ENCODE measurements at places on chromosomes 5 and 9.

DNA sequence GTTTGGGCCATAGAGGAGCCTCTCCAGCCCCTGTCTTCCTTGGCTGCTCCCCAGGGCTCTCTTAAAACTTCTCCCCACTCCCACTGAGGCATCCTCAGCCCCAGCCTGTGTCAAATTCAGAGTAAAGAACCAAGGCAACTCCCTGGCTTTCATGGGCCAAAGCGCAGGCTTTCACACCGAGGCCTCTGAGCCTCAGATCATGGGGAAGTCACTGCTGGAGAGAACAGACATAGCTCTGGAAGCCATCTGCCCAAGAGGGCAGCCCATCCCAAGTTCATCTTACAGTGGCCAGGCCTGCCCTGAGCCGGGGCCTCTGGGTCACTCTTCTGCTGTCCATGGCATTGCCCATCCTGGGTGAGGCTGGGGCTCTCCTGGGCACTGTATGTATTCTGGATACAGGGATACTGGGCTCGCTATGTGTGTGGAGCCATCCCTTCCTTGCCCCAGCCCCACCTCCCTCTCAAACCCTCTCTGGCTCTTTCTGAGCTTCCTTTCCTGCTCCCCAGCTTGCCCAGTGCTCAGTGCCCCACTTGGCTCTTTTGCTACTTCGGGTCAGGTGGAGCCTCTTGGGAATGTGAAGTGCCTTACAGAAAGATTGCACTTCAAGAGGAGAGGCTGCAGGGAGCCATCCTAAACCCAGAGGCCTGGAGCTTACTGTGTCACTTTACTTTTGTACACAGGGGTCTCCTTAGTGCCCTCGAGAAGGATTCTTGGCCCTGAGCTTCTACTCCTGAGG lies 33.0 kb downstream of the TGFBI start:
- no peak for DNase-seq

GRCh38 chr5:136109453-136110135 lies 23.1 kb upstream of the SMAD5 start:
- DNase-seq: no peak

- no peak for DNase-seq
Measured at GRCh38 chr9:81317223-81317622, 372.1 kb downstream of the TLE1 start.

- DNase-seq: no peak
Measured at GRCh38 chr9:103364753-103365152, 369.6 kb downstream of the CYLC2 start.
